CD4-positive, alpha-beta T cell treated with Interleukin-4 for 1 hour (primary cell): ENCODE measurements at places on chromosomes 1 and 21.

DNA sequence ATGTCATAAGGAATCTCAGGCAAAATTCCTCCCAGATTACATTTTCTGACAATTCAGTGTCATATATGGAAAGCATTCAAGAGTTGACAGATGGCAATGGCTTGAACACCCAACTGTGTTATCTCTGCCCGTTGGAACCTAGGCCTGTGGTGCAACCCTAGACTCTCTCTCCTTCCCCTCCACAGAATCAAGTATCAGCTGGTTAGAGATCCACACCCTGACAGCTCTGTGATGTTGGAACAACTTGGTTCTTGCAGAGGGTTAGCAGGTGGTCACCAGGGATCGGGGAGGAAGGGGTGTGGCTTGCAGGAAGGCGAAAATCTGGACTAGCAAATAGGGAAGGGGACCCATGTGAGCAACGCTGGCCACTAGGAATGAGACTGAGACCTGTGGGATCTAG is 26.3 kb downstream of the PCSK9 start:
- DNase-seq: no peak

DNA sequence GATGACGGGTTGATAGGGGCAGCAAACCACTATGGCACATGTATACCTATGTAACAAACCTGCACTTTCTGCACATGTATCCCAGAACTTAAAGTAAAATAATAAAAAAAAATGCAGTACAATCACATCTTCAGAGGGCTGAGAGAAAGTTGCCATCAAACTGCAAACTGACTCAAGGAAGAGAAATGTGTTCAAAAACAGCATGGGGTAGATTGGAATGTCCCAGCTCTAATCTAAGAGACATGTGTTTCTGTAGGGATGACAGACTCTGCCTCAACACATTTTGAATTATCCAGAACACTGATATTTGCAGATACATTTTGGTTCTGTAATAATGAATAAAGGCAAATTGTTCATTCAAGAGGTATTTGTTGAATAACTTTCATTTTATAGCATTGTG is 171.2 kb upstream of the RUNX1 start:
- no peak for DNase-seq

DNA sequence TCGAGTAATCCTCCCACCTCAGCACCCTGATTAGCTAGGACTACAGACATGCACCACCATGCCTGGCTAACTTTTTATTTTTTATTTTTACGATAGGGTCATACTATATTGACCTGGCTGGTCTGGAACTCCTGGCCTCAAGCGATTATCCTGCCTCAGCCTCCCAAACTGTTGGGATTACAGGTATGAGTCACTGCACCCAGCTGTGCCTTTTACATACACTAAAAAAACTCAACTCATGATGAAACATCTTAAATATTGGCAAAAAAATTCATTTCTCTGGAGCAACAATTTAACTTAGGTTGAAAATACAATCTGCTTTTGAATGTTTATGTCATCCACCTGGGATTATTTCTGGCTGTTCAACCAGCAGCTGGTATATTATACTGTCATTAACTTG is 598.3 kb upstream of the ZP4 start:
- no peak for DNase-seq

DNA sequence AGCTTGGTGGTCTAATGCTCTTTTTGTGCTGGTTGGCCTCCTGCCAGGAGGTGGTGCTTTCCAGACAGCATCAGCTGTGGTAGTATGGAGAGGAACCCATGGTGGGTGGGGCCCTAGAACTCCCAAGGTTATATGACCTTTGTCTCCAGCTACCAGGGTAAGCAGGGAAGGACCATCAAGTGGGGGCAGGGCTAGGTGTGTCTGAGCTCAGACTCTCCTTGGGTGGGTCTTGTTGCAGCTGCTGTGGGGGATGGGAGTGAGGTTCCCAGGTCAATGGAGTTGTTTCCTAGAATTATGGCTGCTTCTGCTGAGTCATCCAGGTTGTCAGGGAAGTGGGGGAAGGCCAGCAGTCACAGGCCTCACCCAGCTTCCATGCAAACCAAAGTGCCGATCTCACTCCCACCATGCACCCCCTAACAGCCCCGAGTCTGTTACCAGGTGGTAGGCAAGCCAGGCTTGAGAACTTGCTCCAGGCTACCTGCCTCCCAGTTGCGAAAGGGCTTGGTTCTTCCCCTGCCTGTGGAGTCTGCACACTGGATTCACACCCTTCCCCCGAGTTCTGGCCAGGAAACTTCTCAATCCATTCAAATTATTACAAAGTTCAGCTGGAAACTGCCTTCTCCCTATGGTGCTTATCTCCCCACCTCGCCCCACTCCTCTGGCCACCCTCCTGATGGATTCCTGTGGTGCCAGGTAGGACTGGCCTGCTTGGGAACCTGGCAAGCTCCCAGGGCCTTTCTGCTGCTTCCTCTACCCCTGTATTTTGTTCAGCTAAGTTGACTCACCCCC is 37.8 kb downstream of the DRAM2 start:
- DNase-seq: no peak

GRCh38 chr1:61496501-61496900 is 228.4 kb downstream of the TM2D1 start:
- no peak for DNase-seq

DNA sequence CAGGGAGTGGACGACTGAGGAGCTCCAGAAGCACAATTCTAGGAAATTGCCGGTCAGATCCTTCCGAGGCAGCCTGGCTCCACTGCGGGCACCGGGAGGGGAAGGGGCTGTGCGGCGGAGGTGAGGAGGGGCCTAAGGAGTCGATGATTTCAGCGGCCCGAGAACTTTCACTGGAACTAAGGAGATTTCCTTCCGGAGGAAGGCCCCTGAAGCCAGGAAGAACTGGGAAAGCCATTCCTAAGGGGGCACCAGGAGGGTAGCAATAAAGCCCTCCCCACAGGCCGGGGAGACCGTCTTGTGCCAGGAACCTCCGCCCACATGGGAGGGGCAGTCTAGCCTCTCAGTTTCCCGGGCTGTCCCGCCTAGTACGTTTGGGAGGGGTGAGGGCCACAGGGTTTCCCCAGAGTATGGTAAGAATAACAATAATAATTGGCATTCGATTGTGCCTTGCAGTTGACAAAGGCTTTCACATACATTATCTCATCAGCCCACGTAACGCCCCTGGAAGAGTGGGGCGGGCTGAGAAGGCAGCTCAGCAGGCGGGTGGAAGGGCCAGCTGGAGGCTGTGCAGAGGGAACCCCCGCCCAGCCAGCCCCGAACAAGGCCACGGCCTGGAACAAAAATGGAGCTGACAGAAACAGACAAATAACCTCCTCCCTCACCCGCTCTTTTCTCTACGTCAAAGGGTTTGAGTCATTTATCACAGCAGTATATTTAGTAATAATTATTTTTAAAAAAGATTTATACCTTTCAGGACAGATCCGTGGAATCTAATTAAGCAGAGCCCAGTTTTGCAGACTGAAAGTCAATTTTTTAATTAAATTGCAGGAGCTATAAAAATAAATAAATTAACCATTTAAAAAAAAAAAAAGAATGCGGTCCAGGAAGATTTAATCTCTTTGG is 19.8 kb downstream of the NPR1 start:
- DNase-seq: no peak

DNA sequence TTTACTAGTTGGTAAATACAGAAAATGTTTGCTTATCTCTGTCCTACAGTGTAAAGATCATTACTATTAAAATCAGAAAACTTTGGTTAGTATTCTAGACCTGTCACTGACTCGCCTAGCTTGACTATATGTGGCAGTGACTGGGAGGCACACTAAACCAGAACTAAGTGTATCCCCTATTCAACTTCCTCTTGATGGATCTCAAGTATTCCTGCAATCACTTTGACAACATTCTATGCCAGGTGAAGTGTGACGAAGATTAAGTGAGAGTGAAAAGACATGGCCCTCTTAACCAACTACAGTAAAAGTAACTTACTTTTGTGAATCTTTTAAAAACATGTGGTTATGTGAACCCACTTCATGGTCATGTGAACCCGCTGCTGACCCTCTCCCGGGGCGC is 223.0 kb upstream of the ADAMTS5 start:
- DNase-seq: no peak

DNA sequence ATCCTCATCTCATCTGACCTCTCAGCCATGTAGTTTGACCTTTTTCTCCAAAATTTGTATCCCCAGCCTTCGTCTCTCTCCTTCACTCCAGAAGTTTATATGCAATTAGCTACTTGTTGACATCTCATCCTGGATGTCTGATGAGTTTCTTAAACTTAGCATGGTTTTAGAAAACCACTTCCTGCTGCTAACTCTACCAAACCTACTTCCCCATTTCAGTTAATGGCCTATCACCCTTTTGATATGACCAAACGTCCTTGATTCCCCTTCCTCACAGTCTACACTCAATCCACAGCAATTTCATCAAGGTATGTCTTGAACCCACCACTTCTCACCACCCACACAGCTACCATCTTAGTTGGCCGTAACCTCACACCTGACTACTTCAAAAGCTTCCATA is 121.9 kb downstream of the LRRC40 start:
- DNase-seq: no peak

DNA sequence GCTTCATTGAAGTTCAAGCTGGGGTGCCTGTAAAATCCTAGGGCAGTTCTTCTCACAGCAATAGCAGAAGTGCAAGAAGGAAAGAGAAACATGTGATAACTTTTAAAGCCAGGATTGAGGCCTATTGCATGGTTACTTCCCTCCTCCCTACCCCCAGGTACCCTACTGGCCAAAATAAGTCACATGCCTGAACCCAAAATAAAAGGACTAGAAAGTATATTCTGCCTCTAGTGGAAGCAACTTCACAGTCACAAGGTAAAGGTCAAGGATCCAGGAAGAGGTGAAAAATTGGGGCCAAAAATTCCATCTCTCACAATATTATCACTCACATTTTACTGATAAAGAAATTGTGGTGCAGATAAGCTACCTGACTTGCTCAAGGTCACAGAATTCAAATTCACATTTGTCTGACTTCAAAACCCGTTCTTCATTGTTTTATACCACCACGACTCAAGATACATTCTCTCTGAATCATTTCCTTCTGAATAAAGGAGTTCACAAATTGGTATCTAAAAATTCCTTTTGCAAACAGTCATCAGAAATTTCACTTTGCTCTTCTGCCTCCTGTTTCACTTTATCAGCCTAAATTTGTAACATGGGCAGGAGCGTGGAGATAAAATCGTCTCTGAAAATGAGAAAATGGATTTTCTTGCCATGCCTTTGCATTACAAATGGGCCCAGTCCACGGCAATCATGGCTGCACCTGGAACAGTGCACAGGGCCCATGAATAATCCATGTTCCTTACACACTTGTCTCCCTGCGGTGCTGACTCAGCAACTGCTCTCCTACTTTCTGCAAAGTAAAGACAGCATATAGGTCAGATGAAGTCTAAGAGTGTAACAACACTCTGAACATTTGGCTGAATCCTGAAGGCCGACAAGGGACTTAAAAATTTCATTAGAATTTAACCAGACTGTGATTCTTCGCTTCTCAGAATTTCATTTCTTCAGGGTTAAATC is 485.3 kb upstream of the NFIA start:
- no peak for DNase-seq

GRCh38 chr1:17162941-17163340 is 42.0 kb upstream of the PADI1 start:
- no peak for DNase-seq

GRCh38 chr1:110150330-110151174 is at the start of gene SLC6A17:
TSS of gene SLC6A17 (plus strand) at chr1:110150494. CDS start at chr1:110166930, 16,436 bp downstream.
- no peak for DNase-seq

DNA sequence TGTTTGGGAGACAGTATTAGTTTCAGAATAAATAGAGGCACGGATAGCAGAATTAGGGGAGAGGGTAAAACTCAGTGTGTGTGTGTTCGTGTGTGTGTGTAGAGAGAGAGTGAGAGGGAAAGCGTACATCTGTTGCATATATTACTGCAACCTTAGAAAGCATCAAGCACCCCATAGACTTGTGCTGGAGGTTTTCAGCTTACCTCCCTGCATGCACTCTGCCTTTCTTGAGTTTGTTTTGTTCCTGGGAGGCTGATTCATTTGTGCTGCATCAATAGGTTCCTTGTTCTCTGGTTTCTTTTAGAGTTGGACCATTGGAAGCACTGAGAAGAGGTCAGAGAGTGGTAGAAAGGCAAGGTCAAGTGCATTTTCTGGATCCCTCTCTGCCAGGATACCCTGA is 104.4 kb upstream of the KCNK1 start:
- DNase-seq: no peak
